ENCODE measurements at places on chromosomes 5 and 9. TPM values are rescaled to one million over a fixed set of nuclear protein-coding genes. Genes with fewer than 3 reads are reported as not detected.

GRCh38 chr9:88835038-88835466 lies 156.2 kb upstream of the S1PR3 start:
- DNase-seq = no peak
- no peak overlapping the region for H3K4me3 ChIP-seq
- H3K36me3 ChIP-seq = no peaks in the 10 kb centered on the region
- H3K27ac ChIP-seq = no peak overlapping the region
- H3K4me1 ChIP-seq = no peaks in the 10 kb centered on the region

GRCh38 chr9:137286975-137287383 lies 9.5 kb downstream of the TOR4A start:
- H3K4me1 ChIP-seq = no peaks in the 10 kb centered on the region
- no peak overlapping the region for H3K27ac ChIP-seq
- no peak overlapping the region for H3K4me3 ChIP-seq
- DNase-seq = peak; percentile 25

DNA sequence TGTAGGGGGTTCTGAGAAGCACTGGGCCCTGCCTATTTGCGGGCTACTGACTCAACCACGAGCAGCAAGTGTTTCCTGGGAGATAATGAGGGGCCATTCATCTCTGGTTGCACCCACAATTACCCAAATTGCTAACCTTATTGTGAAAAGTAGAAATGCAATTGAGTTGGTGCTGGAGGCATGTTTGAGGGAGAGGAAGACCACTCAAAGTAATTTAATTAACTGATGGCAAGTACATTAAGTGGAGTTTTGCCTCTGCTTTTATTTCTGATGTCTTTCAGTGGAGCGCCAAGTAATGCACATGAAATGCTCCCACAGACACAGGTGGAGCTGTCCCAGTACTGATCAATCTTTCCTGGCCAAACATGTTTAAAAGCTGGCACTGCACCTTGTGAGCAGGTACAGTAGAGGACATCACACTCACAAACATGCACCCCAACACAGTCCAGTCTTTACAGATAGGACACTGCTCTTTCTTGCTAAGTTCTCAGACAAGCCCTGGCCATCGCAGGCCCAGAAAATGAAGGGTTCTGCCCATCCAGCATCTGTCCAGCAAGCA lies 195.4 kb downstream of the HSPA4 start:
- H3K27me3 ChIP-seq = no peaks in the 10 kb centered on the region
- DNase-seq = no peak
- H3K4me3 ChIP-seq = no peak overlapping the region
- H3K36me3 ChIP-seq = no peaks in the 10 kb centered on the region
- no peaks in the 10 kb centered on the region for H3K4me1 ChIP-seq
- H3K27ac ChIP-seq = no peak overlapping the region

SHC3 gene
- total RNA-seq = 0.92 TPM

DNA sequence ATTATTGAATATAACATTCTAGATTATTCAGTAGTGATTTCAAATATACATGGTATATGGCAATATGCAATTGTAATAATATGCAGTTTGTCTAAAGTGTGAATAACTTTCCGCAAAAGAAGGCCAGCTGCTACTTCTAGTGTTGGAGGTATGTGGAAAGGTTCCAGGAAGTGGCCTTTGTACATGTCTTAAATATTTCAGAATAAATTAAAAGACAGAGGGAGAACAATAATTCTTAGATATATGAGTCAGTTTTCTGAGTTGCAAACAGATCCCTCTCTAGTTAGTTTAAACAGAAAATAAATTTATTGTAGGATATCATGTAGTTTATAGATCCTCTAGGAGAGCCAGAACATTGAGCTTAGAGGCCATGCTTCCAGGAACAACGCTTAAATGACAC lies 210.8 kb upstream of the ELL2 start:
- no peaks in the 10 kb centered on the region for H3K4me1 ChIP-seq
- no peaks in the 10 kb centered on the region for H3K36me3 ChIP-seq
- no peak overlapping the region for H3K4me3 ChIP-seq
- H3K27ac ChIP-seq = no peak overlapping the region
- no peak for DNase-seq

GRCh38 chr9:36665387-36665786 lies 92.7 kb downstream of the MELK start:
- no peaks in the 10 kb centered on the region for H3K27me3 ChIP-seq
- no peaks in the 10 kb centered on the region for H3K4me1 ChIP-seq
- no peak overlapping the region for H3K27ac ChIP-seq
- DNase-seq = no peak

DNA sequence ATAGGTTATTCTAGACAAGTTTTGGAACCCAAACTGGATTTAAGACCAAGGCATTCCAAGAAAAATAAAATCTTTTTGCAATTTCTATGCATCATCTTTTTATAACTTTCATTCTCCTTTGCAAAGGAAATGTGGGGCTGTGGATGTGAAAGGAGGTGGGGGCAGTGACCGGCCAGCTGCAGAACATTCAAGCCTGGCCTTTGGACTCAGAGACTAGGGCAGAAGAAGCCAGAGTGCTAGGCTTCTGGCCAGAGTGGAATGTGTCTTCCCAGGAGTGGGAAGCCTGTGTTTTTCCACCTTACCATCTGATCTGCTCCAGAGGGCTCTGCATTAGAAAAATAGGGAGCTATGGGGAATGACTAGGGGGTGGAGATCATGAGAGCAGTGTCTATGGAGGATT lies 148.5 kb downstream of the C9orf152 start:
- H3K4me3 ChIP-seq = no peak overlapping the region
- H3K27ac ChIP-seq = no peak overlapping the region
- no peaks in the 10 kb centered on the region for H3K36me3 ChIP-seq
- H3K4me1 ChIP-seq = peaks cover 1% of the 10 kb centered on the region

TMEM38B gene
- total RNA-seq = 14.4 TPM

- no peak overlapping the region for H3K4me3 ChIP-seq
- no peak overlapping the region for H3K27ac ChIP-seq
- peaks cover 3% of the 10 kb centered on the region for H3K4me1 ChIP-seq
- no peak for DNase-seq
- no peaks in the 10 kb centered on the region for H3K36me3 ChIP-seq
Measured at GRCh38 chr5:95768731-95769130, 37.6 kb downstream of the RHOBTB3 start.

GRCh38 chr5:120260651-120261050 lies 203.4 kb upstream of the PRR16 start:
- H3K4me3 ChIP-seq = no peak overlapping the region
- H3K27ac ChIP-seq = no peak overlapping the region
- no peaks in the 10 kb centered on the region for H3K4me1 ChIP-seq
- no peak for DNase-seq
- H3K36me3 ChIP-seq = no peaks in the 10 kb centered on the region
